LNCaP clone FGC (cell line): ENCODE measurements at places on chromosomes 7 and 10.

GRCh38 chr10:77180794-77181193 lies 456.8 kb downstream of the KCNMA1 start:
- DNase-seq = no peak

- DNase-seq = no peak
Measured at GRCh38 chr10:101122270-101123084, 8.6 kb upstream of the TLX1 start.

GRCh38 chr10:75108684-75109458 lies 2.6 kb upstream of the SAMD8 start:
- no peak for DNase-seq

DNA sequence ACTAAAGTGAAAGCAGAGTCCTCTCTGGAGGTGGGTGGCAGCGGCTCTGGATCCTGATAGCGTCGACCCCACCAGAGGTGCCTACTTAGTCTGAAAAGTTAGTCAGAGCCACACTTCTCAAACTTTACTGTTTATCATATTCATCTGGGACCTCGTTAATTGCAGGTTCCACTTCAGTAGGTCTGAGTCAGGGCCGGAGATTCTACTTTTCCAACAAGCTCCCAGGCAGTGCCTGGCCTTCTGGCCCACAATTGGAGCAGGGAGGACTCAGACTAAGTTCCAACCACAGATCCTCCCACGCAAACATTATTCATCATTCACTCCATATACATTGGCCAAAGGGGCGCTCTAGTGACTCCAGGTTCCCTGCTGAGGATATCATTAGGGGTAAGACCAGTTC lies 78.1 kb downstream of the VSTM4 start:
- DNase-seq = no peak

GRCh38 chr7:137343281-137343841 lies at the start of gene PTN:
PTN (minus strand) TSS chr7:137343733; CDS start chr7:137254973, 88,760 bp downstream.
- no peak for DNase-seq

GRCh38 chr10:113959383-113959760 lies 84.3 kb upstream of the ADRB1 start:
- peak; percentile 51 for DNase-seq

- peak; percentile 56 for DNase-seq
Measured at GRCh38 chr7:6516387-6516983, 34.8 kb downstream of the GRID2IP start.

DNA sequence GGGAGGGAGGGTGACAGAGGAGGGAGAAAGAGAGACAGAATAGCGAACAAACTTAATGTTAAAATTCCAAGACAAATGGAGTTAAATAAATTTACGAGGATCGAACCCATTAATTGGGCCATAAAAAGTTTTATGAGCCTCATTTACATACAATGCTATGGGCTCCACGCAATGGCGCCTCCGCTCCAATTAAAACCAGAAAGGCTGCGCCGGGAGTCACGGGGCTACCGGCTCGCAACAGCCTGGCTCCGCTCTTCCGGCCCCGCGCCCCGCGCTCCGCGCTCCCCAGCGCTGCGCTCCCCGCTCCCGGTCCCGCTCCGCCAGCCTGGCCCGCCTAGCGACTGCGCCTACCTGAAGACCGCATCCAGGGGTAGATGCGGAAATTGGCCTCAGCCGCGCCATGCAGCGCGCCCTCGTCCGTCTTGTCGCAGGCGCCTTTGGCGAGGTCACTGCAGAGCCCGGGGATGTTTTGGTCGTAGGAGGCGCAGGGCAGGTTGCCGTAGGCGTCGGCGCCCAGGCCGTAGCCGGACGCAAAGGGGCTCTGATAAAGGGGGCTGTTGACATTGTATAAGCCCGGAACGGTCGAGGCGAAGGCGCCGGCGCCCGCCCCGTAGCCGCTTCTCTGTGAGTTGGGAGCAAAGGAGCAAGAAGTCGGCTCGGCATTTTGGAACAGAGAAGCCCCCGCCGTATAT lies 513 bp downstream of the HOXA7 start:
- DNase-seq = no peak

DNA sequence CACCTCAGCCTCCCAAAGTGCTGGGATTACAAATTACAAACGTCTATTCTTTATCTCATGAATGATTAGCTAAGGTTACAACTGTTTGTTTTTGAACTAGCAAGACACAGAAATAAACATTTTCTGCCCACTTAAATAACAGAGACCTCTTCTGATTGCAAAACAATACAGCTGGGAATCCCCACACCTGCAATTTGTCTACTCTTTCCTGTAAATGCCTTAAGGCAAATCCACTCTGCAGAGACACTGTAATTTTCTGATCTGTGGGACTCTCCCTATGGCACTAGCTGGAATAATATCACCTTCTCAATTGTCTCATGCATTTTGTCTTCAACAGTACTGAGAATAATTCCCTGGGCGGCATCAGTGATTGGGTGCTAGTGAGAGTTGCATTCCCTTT lies 149.3 kb upstream of the FAM3C start:
- DNase-seq = no peak

- DNase-seq = no peak
Measured at GRCh38 chr7:94183289-94183749, 179.2 kb upstream of the BET1 start.

GRCh38 chr7:72307566-72307965 lies 104.6 kb downstream of the CALN1 start:
- DNase-seq = no peak

GRCh38 chr7:99016196-99016595 lies 127.7 kb downstream of the SMURF1 start:
- DNase-seq = no peak

DNA sequence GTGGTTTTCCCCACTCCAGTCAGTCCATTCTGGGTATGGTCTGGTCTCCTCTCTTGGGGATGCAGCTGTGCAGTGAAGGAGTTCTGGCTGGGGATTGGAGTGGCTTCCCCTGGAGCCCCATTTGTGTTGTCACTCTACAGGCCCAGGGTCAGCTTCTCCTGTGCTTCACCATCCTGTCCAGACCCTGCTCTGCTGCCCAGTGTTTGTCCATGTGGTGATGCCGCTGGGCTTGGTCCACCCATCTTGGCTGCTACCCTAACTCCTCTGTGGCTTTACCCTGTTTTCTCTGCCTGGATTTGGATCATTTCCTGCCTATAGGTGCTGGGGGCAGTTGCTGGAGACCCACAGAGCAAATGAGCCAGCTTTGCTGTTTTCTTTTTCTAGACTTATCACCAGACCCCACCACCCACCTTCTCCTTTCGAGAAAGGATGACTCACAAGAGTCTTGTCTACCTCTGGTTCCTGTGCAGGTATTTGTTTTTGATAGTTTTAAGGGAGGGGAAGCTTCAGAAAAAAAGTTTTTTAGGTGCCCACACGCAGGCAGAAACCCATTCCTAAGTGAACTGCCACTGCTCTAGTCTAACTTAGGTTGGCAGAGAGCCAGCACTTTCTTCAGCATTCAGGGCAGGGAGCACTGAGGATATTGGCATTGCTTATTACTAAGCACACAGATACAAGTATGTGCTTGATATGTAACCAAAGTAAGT lies 8.5 kb downstream of the ZDHHC16 start:
- peak; percentile 30 for DNase-seq

DNA sequence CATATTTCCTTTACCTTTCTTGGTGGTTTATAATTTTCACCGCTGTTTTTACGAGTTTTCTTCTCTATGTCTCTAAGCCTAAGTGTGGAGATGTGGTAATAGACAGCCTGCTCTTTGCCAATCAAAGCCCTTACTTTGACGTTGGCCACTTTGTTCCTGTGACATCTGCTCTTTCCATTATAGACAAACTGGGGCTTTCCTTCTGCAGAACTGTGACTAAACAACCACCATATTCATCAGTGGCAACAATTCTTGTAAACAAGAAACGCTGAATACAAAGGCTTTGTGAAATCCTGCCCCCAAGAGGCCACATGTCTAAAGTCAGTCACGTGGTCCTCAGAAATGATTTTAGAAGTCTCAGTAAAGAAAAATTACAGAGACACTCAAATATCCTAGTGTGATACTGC lies 59.6 kb upstream of the CAPZA2 start:
- DNase-seq = no peak

- DNase-seq = no peak
Measured at GRCh38 chr10:114754445-114755320, 66.9 kb upstream of the FHIP2A start.

DNA sequence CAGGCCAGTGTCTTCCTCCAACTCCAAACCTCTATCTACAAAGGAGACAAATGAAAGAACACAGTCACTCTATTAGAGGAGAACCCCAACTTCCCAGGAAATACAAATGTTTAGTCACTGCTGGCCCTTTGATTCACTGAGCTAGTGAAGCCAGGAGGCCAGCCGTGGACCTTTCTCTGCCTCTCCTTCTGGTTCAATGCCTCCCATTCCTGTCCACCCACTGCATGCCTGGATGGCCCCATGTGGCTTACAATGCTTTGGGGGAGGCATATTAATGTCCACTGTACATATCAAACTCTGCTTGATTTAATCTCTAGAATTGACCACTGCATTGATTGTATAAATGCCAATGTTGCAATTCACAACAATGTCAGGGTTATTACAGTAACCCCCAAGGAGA lies 687.3 kb downstream of the KCNMA1 start:
- DNase-seq = no peak

DNA sequence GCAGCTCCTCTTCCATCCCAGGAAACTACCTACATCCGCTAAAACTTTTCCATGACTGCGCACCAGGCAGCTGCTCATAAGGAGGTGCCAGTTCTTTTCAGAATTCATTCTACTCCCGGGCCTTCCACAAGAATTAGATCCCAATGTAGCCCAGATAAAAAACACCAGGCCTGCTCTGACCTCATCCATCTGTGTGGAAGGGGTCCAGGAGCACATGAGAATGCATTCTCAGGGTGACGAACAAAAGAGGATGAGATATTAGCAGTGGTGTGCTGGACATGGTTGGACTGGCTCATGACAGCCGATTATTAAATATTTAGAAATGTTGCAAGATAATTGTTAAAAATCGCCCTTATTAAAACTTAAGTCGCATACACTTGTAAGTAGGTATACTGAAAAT lies 43.2 kb upstream of the STEAP1B start:
- no peak for DNase-seq

DNA sequence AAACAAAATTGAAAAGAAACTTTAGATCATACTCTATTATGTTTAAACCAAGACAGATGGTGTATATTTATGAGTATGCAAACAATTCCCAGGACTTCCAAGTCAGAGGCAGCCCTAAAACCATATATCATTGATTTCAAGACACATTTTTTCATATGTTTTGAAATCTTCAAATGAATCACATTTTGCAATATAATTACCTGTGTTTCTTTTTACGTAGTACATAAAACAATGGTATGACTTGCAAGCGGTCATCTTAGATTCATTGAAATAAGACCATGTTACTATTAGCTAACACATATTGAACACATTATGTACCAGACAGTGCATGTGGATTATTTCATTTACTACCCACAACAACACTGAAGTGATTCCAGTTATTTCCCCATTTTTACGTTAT lies 14.9 kb downstream of the SMURF1 start:
- no peak for DNase-seq

DNA sequence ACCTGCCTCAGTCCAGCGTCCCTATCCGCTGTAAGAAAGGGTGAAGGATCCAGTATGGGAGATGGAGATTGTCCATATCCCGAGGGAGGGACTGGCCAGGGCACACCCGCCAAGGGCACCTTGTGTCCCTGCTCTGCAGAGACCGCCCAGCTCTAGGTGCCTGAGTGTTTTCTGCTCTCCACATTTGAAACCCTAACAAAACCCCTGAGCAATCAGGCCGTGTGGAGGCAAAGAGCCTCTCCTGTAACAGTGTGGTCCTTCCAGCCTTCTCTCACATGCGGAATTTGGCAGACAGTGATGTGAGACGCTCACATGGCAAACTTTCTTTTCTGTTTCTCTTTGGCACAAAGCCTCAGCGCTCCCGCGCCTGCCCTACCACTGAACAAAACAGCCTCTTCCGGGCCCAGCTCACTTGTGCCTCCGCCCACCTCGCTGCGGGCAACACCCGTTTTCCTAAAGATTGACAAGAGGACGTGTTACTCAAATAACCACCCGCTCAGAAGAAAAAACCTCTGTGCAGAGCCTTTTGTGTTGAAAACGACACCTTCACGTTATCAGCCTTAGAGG lies 514.8 kb downstream of the DNAJB6 start:
- DNase-seq = peak; percentile 40

DNA sequence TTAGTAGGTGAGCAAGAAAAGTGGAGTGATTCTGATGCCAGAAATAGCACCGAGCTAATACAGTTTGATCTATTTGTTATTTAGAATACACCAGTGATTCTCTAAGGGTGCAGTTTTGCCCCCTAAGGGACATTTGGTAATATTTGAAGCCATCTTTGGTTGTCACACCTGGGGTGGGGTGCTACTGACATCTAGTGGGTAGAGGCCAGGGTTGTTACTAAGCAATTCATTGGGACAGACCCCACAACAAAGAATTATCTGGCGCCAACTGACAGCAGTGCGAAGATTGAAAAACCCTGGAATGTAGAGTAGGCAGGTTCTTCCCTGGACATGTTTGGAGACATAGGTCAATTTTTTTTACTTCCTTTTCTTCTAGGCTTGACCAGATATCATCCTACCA lies 14.6 kb downstream of the PALS2 start:
- DNase-seq = no peak

DNA sequence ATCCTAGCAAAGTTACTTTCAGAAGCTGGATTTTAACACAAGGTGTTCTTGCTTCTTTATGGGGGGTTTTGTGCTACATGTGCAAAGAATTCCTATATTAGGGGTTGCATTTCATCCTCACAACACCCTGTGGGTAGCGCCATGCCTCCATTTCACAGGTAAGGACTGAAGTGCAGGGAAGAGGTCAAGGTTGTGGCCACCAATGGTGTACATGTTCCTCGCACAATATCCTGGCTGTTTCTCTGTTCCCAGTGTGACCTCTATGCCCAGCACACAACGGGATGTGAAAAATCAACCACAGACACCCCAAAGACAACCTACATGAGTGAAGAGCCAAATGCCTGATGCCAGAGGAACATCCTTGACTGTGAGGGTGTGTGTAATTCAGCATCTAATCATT lies 80.8 kb downstream of the CHST15 start:
- DNase-seq = no peak

GRCh38 chr7:31333291-31333690 lies 7.2 kb downstream of the NEUROD6 start:
- DNase-seq = no peak

DNA sequence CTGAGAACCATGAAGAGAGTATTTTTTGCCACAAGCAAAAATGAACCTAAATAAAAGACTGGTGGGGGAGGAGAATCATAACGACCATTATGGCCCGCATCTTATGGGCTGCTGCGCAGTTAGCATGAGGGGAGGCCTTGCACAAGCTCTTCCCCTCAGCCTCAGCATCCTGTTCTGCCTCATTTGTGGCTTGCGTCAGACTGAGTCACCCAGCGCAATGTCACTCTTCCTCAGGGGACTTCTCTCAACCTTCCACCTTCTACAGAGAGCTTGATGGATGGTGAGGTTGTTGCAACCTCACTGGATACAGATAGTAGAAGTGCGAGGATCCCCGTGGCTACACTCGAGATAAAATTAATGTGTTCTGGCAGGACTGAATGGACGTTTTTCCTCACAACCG lies 16.8 kb upstream of the GPR15LG start:
- no peak for DNase-seq

GRCh38 chr10:132657127-132657706 lies 119.6 kb downstream of the INPP5A start:
- no peak for DNase-seq
